Stimulated activated CD8-positive, alpha-beta memory T cell treated with anti-CD3 and anti-CD28 coated beads, Interleukin-7, amount 100 ng/mL, for 1 hour (primary cell): ENCODE measurements at places on chromosomes 5 and 9.

- no peak for DNase-seq
Observed at GRCh38 chr5:71830681-71831539, 111.8 kb downstream of the CARTPT start.

DNA sequence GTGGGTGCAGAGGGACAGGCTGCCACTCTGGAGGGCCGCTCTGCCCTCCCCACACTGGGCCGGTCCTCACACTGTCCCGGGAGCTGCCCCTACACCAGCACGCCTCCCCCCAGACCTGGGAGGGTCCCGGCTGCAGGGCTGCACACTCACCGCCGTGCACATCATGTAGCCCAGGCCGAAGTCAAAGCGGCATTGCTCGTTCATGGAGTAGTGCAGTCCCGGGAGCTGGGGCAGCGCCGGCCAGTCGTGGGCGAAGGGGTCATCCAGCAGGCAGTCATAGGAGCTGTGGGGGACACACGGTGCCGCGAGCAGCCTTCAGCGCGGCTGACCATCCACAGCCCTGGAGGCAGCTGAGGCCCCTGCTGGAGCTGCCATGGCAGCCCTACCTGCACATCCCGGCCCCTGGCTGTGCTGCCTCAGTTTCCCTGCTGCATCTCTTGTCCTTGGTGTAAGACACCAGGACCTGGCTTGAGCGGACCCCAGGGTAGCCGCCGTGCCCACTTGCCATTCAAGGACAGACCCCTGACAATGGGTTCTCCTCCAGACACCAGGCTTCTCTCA is 93.2 kb downstream of the ZNF354C start:
- no peak for DNase-seq

DNA sequence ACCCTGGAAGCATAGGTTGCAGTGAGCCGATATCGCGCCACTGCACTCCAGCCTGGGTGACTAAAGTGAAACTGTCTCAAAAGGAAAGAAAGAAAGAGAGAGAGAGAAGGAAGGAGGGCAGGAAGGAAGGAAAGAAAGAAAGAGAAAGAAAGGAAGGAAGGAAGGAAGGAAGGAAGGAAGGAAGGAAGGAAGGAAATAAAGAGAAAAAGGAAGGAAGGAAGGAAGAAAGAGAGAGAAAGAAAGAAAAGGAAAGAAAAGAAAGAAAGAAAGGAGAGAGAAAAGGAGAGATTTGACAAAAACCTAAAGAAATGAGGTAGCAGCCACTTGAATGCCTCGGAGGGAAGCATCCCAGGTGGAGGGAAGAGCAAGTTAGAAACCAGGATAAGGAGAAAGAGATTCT is 44.6 kb downstream of the MSX2 start:
- DNase-seq: no peak

- no peak for DNase-seq
Observed at GRCh38 chr5:102241809-102242421, 54.2 kb downstream of the SLCO4C1 start.

GRCh38 chr5:58963821-58964220 is 380.9 kb downstream of the RAB3C start:
- no peak for DNase-seq

DNA sequence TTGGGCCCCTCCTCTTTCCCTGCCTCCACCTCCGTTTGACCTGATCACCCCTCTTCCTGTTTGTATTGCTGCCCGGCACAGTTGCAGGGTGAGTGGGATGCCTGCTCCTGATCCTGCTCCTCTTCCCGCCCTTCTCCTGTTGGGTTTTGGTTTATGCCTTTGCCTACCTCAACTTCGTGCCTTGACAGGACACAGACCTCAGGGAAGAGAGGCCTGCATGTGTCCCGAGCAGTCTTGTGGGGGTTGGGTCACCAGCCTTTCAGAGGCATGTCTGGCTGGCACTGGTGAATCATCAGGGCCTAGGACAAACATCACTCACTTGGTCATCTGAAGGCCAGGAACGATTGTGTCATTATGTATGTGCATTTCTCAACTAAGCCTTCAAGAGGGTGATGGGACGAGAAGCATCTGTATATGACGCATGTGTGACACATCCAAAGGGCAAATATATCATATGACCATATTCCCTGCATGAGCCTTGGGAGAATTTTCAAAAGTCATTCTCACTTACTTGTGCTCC is 56.9 kb downstream of the NPR3 start:
- no peak for DNase-seq

DNA sequence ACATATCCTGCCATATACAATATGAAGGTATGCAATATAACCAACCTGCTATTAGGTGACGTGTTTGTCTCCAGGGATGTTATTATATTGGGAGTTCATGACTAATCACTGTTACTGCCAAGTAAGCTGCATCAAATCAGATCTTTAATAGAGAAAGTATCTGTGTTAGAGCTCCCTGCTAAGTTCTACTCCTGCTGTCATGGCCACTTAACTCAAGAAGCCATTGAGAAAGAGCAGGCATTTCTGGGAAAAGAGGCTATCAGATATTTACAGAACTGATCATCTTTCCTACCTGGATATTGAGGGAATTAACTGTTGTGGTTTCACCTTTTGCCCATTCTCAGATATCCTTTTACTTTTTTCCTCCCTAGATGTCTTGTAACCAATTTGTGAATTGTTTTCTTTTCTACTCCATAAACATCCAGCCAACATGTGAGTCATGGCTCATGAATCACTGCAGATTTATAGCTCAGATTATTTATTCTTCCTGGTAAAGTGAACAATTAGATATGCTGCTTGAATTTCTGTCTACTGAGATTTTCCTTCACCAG is 634.8 kb upstream of the FAM174A start:
- DNase-seq: no peak

DNA sequence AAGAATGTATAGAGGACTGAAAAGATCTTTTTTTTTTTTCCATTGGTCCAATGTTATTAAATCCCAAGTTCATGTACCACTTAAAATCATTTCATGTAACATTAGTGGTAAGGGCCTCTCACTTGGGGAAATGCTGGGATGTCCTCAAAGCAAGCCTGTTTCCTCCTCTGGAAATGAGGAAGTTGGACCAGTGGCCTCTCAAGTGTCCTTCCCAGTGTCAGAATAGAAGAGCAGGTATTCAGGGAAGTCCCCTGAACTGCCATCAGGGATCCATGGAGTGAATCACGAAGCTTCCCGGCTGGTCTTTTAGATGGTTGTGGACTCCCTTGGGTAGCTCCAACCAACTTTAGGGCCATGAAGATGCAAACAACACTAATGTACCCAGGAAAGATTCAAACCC is 55.2 kb upstream of the AFAP1L1 start:
- no peak for DNase-seq
